Pancreas (tissue), 10 donors: ENCODE measurements at places on chromosomes 4 and X. TPM values are rescaled to one million over a fixed set of nuclear protein-coding genes. Genes with fewer than 3 reads are reported as not detected.

GRCh38 chr4:152202415-152202814 is 333.5 kb downstream of the FBXW7 start:
- DNase-seq, result no peak

The SYNPO2 gene
- 2.1 TPM for total RNA-seq

The KLHL8 gene
- total RNA-seq, result 5.3 TPM

DNA sequence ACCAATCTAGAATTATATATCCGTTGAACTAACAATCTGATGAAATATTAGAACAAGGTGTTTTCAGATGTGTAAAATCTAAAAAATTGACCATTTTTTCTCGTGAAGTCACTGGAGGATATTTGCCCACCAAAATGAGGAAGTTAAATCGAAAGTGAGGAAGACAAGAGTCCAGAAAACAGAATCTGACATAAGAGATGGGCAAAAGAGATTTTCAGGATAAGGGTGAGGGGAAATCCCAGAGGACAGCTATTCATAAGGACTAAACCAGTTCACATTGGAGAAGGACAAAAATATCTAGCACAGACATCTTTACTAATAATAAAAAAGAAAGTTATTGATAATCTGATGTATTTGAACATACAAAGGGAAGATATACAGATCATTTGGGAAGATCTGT is 18.7 kb upstream of the ALG13 start:
- no peak for DNase-seq

- DNase-seq, result no peak
Measured at GRCh38 chr4:155271557-155271956, 63.1 kb downstream of the NPY2R start.

DNA sequence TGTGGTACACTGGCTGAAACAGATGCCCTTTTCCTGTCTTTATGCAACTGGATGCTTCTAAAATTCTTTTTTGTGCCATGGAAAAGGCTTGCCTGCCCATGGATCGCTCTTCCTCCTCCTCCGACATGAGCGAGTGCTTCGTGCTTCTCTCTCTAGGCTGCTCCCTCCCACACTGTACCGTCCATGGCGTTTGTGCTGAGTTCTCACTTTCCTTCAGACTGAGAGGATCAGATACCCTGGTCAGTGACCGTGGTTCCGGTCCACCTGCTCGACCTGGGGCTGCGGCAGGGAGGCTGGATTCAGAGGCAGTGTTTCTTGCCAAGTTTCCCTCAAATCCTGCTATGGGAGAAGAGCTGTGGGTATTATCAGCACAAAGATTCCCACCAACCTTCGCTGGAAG is 10.2 kb upstream of the CLDN24 start:
- no peak for DNase-seq

GRCh38 chrX:48083212-48083611 is 11.8 kb upstream of the ZNF630 start:
- no peak for DNase-seq

- DNase-seq, result no peak
Measured at GRCh38 chrX:88908056-88908455, 161.0 kb downstream of the CPXCR1 start.

The PAGE1 gene
- total RNA-seq, result not detected

DNA sequence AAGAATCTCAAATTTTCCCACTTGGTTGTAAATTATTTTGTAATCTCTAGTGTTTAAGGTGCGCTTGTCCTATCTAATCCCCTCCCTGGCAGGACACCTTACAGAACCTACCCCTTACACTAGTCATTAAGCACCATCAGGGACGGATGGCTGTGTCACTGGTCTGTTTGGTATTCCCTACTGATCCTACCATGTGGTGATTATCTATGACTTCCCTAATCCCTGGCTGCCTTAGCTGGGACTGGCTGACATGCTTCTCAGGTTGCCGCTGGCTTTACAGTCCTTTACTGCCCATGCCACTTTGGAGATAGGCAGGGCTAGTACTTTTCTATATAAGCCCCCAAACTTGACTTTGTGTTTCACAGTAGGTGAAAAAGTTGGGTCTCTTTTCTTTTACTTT is 58.6 kb downstream of the ELOVL6 start:
- no peak for DNase-seq

GRCh38 chr4:53537606-53538005 is 53.7 kb downstream of the LNX1 start:
- DNase-seq, result no peak

The FAM53A gene
- 0.60 TPM for total RNA-seq

DNA sequence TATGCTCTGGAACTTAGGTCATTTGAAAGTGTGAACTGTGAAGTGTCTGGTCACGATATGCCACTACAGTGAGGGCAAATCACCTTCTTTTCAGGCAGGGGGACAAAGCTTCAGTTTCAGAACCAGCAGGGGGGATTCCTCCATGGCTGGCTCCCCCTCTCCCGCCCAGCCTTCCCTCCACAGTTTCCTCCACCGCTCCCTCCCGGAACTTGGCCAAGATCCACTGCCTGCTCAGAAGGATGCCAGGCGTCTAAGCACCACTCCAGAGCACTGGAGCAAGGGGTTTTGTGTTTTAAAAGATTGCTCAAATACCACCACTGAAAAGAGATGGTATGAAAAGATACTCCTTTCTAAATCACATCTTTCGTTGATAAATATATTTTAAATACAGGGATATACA is 126.9 kb downstream of the ELOVL6 start:
- DNase-seq, result no peak

The MTTP gene
- not detected for total RNA-seq

- DNase-seq, result no peak
Measured at GRCh38 chrX:45775468-45775867, 574.8 kb upstream of the DIPK2B start.

DNA sequence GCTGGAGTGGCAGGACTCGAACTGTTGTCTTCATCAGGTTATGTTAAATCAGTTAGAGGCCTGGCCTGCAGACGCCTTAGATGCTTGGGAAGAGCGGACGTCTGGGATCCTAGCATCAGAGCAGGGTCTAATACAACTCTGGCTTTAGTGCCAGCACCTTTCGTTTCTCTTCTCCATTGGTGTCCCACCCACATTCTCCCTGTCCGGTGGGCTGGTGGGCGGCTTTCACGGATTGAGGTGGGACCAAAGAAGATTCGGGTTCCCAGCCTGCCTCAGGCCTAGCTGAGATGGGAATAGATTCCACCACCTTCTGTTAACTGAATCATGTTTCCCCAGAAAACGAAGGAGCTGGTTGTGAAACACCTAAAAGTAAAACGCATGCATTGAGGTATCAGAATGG is 939 bp downstream of the PDK3 start:
- DNase-seq, result no peak

GRCh38 chr4:6942238-6942800 is 32.7 kb downstream of the TBC1D14 start:
- no peak for DNase-seq

DNA sequence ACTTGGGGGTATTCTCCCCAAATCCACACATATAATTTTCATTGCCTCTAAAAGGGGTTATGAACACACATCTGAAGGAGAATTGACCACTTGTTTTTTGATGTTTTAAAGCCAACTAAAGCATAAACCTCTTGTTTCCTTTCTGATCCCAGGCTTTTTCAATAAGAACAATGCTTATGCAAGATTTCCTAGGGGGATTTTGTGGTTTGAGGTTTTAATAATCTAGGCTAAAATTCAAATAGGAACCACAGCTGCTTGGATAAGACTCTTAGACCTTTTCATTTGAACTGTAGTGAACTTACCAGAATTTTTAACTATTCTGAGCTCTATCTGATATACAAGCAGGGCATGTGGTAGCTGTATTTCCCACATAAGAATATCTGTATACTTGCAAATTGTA is 651.1 kb downstream of the ANKRD50 start:
- DNase-seq, result no peak

- DNase-seq, result no peak
Measured at GRCh38 chrX:28225513-28225912, 244.3 kb upstream of the DCAF8L1 start.

The REPS2 gene
- total RNA-seq, result 15.8 TPM

The CT55 gene
- not detected for total RNA-seq

GRCh38 chr4:180160195-180160983 is 2082.8 kb upstream of the TENM3 start:
- no peak for DNase-seq

- DNase-seq, result no peak
Measured at GRCh38 chrX:18151649-18152048, 69.0 kb downstream of the BEND2 start.

The SLC38A5 gene
- 130 TPM for total RNA-seq

- DNase-seq, result no peak
Measured at GRCh38 chr4:23999714-24000469, 110.0 kb upstream of the PPARGC1A start.

DNA sequence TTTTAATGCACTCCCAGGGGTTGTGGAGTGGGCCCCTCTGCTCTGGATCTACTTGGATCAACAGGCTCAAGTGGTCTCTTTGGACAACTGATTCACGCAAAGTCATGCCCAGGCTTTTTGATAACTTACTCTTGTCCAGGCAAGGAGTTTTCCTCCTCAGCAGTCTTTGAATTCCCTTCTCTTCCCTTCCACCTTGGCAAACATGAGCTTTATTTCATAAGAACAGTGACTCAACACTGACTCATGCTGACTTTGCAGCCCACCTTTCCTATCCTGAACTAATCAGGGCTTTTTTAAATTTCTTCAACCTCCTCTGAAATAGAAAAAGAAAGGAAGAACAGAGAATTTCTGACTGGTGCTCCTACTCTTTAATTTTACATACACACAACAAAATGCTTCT is 132.1 kb upstream of the LDB2 start:
- no peak for DNase-seq

- DNase-seq, result no peak
Measured at GRCh38 chr4:6969826-6970800, 60.5 kb downstream of the TBC1D14 start.

DNA sequence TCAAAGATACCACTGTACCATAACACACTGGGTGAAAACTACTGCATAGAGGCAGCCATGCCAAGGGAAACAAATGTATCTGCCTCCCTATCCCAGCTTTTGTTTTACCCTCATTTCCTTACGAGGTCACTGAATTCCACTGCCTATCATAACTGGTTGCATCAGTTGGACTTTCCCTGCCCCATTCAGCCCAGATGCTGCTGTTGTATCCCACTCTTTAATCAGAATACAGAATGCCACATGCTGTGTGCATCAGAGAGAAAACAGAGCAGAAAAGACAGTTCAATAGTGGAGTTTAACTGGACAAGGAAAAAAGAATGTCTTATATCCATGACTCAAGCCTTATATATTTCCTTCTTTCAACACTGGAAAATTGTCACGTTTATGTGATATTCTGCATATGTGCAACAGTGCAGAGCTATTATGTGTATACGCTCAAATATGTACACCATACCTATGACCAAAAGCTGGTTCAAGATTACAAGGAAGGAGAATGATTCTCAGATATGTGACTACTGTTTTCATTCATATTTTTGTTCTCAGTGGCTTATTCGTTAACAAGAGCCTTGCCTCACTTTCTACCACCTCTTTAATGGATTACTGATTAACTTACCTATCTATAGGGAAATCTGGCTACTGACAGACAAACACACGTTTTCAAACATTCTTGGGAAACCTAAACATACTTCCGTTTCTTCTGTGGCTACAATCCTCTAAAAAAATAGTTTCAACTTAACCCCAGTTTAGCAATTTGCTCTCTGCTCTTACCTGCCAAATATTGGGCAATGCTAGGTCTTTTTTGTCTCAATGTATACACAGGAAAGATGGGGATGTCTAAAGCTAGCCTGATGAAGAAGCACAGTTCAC is 378.9 kb downstream of the SMARCA1 start:
- no peak for DNase-seq

DNA sequence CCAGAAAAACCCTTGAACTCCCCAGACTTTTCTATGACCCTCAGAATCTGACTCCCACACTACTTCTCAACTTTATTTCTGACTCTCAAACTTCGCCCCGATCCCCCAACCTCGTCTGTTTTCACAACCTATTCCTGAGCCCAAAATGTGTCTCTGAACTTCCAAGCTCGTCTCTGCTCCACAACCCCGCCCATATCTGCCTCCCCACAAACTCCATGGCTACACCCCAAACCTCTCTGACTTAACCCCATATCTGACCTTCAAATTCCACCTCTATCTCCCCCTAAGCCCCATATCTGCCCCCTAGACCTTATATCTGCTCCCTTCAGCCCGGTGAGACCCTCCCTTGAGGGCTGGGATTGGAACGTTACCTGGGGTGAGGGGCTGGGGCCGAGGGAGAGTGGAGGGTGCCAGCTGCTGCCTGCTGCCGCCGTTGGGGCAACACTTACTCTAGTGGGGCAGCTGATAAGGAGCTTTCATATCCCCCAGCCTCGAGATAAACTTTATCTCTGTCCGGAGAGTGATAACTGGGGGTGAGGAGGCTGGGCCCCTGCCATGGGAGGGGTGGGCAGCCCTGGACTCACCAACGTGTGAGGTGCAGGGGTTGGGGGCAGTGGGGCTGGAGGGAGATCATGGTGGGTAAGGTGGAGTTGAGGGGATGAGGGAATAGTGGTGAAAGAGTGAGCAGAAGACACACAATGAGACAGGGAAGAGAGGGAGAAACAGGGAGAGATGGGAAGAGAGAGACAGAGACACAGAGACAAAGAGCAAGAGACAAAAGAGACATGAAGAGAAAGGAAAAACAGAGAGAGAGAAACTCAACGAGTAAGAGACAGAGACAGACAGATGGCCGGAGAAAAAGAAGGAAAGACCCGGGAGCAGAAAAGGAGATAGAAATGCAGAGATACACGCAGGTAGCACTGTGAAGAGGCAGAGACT is 1.4 kb downstream of the GATA1 start:
- DNase-seq, result no peak

The CCSER1 gene
- total RNA-seq, result 6.8 TPM

The DHX15 gene
- 48.8 TPM for total RNA-seq

The TBC1D19 gene
- total RNA-seq, result 3.3 TPM

GRCh38 chr4:122525865-122526264 is 69.3 kb upstream of the IL2 start:
- DNase-seq, result no peak

- peak; percentile 12 for DNase-seq
Measured at GRCh38 chr4:24794480-24794879, 893 bp upstream of the SOD3 start.

DNA sequence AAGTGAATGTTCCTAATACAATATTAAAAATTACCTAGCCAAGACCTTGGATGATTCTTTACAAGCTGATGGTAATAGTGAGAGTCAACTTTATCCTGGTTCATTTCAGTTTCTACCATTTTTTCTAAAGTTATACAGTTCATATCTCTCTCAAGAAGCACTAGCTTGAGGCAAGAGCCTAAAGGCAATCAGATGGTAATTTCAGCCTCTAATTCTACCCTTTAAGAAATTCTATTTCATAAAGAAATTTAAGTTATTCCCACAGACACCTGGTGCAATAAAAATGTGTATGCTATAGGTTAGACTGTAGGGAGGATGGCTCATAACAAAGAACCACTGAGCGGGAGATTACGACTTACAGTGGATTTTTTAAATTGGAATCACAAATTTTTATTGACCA is 984.2 kb upstream of the ADGRL3 start:
- DNase-seq, result no peak

- no peak for DNase-seq
Measured at GRCh38 chrX:10031746-10032145, 64.6 kb downstream of the CLDN34 start.

The STPG2 gene
- 0.91 TPM for total RNA-seq

The VCX3B gene
- not detected for total RNA-seq
